ENCODE measurements at places on chromosomes 16 and 17. TPM values are rescaled to one million over a fixed set of nuclear protein-coding genes. Genes with fewer than 3 reads are reported as not detected.

ZPBP2 gene
- not detected for total RNA-seq

PMFBP1 gene
- total RNA-seq, result 0.05 TPM

TBX4 gene
- not detected for total RNA-seq

ITGB4 gene
- 0.78 TPM for total RNA-seq

PPY gene
- not detected for total RNA-seq

TP53TG3 gene
- total RNA-seq, result not detected

CCDC200 gene
- total RNA-seq, result not detected

SGF29 gene
- total RNA-seq, result 9.8 TPM

SLC16A6 gene
- total RNA-seq, result 0.42 TPM

CCDC78 gene
- 3.1 TPM for total RNA-seq

CALB2 gene
- not detected for total RNA-seq

ZNF23 gene
- total RNA-seq, result 13.5 TPM

AXIN2 gene
- 0.50 TPM for total RNA-seq

HNF1B gene
- total RNA-seq, result not detected

MT1F gene
- not detected for total RNA-seq

PARN gene
- total RNA-seq, result 24.4 TPM

KRT9 gene
- not detected for total RNA-seq

UBE2O gene
- total RNA-seq, result 21.8 TPM

DOC2B gene
- not detected for total RNA-seq

EFCAB5 gene
- total RNA-seq, result 0.99 TPM

OSGIN1 gene
- 4.2 TPM for total RNA-seq

CD300H gene
- total RNA-seq, result not detected

RHOT1 gene
- total RNA-seq, result 25.6 TPM

RNF222 gene
- not detected for total RNA-seq

FSCN2 gene
- 1.1 TPM for total RNA-seq

TMEM114 gene
- not detected for total RNA-seq

CBFB gene
- total RNA-seq, result 67.3 TPM

KRT40 gene
- total RNA-seq, result not detected

BAIAP3 gene
- total RNA-seq, result 0.12 TPM

CDR2L gene
- 35.8 TPM for total RNA-seq

TNP2 gene
- total RNA-seq, result not detected

KRTAP9-4 gene
- total RNA-seq, result not detected

ALOX15 gene
- not detected for total RNA-seq

SRR gene
- total RNA-seq, result 20.0 TPM

PRDM7 gene
- total RNA-seq, result not detected

RTN4RL1 gene
- total RNA-seq, result 0.43 TPM
